Activated naive CD4-positive, alpha-beta T cell (primary cell): ENCODE measurements at places on chromosomes 4 and X.

- no peak for DNase-seq
Observed at GRCh38 chrX:154123241-154124219, 20.5 kb upstream of the OPN1LW start.

DNA sequence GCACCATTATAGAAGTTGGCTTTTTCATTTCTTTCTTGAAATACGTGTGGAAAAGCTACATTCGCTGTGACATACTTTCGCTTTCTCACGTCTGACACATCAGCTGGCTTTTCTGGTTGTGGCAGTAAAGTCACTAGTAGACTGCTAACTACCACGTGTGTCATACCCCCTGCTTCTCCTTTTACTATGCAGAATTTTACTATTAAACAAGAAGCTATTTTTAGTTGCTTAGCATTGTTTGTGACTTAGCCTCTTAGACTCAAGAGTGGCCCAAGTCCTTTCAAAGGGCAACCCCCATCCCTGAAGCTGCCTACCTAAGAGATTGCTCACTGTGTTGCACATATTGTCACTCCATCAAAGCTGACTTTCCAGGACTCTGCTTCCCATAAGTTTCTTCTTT lies 2.1 kb upstream of the IL2 start:
- DNase-seq: no peak

DNA sequence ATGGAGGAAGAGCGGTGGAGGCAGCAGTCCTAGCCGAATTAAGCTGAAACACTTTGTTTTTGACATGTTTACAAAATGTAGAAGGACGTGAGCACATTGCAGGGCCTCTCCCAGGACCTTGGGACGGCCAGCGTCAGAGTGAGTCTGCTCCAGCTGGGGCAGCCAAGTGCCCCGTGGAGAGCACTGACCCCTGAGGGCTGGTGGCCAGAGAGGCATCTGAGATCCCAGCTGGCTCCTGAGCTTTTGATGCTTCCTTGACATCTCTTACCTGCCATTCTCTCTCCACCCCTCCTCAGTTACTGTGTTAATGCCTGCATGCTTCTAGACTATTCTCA lies 24.7 kb downstream of the NAT8L start:
- DNase-seq: no peak

GRCh38 chr4:169068423-169068822 lies 58.4 kb upstream of the CBR4 start:
- DNase-seq: no peak

DNA sequence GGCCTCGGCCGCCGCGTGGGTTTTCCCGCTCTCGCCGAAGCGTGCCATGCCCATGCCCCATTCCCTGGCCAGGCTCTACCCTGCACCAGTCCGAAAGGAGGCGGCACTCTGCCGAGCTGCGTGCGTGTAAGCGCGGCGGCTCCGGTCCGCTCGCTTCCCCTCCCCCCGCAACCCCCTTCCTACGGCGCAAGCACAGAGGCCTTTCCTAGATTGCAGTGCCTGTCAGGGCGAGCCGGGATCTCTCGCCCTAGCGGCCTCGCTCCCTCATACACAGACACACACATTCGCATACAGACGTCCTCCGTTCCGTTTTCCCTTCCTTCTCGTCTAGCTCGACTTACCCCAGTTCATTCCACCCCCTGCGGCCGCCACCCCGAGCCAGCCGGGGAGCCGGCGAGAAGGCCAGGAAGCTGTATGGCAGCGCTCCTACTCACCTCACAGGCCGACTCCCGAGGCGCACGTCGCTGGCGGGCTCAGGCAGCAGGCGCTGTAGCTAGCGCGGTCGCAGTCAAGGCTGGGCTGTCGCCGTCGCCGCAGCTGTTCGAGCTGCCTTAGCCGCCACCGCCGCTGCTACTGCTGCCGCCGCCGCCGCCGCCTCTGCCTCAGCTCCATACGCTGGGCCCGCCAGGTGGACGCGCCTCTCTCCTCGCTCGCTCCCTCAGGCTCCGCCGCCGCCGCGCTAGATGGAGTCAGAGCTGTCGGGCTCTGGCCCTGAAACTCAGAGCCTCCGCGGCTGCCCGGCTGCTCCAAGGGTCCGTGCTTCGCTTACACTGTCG lies 615 bp downstream of the NEXMIF start:
- no peak for DNase-seq

GRCh38 chrX:75390470-75390869 lies 116.6 kb downstream of the UPRT start:
- no peak for DNase-seq

- no peak for DNase-seq
Observed at GRCh38 chr4:95513022-95513421, 35.8 kb downstream of the UNC5C start.

DNA sequence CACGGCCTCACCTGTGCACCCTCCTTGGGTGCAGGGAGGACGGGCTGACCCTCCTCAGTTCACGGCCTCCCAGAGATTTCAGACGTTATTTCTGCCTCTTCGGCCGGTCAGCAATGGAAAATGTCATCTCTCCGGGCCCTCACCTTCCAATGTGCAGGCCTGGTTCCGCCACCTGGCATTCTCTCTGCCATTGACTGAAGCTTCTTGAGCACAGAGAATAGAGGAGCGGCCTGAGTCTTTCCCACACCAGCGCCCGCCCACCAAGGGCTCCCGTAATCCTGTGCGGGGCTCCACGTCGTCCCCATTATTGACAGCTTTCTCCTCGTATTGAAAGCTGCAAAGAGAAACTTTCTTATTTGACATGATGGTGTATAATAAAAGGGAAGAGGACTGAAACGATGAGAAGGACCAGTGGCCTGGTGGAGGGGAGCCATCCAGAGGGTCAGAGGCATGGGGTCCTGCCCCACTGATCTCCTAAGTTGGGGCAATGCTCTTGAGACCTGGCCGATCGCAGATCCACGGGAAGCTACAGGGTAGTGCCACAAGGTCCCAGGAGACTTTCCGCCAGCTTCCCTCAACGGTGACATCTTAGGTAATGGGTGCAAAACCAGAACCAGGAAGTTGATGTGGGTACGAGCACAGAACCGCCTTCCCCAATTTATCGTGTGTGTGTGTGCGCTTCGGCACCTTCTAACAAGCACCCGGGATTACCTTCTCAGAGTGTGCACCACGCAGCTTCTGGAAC lies 20.6 kb downstream of the HTRA3 start:
- DNase-seq: no peak

DNA sequence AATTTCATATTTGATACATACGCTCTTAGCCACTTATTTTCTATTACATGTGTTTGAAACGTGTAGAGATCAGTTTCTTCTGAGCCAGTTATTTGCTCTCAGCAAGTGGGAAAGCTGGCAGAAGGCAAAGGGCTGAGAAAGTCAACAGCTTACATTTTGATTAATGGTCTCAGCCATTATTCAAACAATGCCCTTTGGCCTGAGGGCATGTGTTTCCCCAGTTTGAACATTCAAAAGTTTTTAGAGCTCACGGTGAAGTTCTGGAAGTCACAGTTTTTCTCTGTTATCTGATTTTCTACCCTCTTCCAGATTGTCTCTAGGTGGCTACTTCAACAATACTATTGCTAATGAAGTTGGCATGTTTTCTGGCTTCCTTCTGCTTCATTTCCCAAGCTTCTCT lies 591.8 kb upstream of the CPEB2 start:
- DNase-seq: no peak

DNA sequence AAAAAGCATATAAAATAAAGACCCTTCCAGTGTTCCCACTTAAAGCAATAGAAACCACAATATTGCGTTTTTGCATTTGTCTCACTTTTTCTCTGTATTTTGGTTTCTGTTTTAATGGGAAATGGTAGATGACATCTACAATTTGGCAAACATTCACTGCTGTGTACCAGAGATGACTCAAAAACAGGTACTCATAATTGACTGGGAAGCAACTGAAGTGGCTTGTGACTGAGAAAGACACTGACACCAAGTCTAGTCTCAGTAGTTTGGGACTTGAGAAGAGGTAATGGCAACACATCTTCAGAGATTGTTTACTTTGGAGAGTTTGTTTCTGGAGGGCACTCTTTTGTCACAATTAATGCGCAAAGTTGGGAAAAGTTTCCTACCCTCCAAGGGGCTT lies 42.0 kb downstream of the AREG start:
- DNase-seq: no peak

DNA sequence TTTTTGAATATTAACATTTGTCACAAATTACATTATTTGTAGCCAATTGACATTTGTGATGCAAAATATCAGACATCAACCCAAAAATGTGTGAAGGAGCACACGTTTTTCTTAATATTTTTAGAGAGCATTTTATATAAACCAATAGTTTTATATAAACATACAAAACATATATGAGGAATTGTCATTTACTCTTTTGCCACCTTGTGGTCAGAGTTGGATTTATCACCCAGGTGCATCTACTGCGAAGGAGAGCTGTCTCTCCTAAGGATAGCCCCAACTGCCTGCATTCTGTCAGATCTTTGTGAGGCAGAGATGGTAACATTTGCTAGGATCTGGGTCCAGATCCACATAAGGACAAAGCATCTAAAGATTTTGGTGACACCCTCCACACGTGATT lies 2.5 kb upstream of the USP27X start:
- no peak for DNase-seq

DNA sequence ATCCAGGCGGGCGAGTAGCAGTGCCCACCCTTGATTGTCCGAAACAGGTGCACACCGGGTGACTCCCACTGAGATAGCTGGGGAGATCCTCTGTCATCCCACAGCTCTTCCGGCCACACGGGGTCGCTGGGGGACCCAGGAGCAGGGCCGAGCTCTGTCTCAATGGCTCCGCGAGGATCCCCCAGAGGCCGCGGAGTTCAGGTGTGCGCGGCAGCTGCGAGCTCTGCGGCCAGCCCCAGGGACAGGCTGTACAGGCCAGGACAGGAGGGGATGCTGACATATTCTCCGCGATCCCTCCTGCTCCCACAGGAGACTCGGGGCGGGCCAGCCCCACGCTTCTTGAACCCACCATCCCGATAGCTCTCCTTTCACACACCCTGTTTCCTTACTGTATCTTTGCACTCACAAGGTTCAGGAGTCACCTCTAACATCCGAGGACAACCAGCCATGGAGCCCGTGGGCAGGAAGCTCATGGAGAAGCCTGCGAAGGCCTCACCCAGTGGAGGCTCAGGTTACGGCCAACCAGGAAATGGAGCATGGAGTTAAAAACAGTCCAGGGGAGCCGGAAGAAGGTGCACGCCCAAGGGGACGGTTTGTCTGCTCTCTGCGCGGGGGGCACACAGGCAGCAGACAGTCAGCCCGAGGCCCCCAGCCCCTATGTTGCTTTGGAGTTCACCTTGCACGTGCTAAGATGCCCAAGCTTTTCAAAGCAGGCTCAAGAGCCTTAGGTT lies 77.9 kb upstream of the AMELX start:
- DNase-seq: no peak

GRCh38 chr4:161762796-161763195 lies 401.0 kb downstream of the FSTL5 start:
- DNase-seq: no peak

DNA sequence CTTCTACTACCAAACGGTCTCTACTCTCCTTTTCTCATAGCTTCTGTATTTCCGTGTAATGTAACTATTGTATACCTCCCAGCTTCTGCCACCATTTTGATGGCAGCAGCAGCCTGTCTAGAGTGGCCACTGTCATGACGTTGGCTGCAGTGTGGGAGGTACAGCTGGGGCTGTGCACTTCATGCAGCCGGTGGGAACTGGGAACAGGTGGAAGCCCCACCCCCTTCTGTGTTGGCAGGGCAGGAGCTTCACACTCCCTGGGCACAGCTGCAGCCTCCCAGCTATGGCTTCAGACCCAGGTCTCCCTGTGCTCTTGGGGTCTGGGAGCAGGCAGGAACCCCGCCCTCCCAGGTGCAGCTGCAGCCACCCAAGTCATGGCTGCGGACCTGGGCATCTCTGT lies 49.8 kb upstream of the SEC24B start:
- DNase-seq: no peak

DNA sequence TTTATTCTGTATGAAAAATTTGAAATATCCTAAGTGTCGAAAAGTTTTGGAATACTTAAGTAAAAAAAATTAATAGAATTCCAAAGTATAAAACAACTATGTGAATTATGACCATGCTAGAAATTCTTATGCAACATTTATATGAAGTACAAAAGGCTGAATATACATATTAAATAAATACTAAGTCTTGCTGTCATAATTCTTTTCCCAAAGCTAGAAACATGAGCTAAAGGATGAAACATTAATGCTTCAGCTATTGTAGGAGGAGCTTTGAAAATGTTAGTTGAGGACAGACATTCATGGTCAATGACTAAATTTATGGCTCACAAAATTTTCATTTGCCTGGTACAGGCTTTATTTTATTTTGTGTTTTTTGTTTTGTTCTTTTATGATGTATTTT lies 207.3 kb downstream of the GABRB1 start:
- DNase-seq: no peak

GRCh38 chrX:54994668-54995351 lies 822 bp upstream of the PFKFB1 start:
- DNase-seq: no peak
